GM23338 (cell line): ENCODE measurements at places on chromosomes 3 and 15. TPM values are rescaled to one million over a fixed set of nuclear protein-coding genes. Genes with fewer than 3 reads are reported as not detected.

- no peak overlapping the region for H3K27ac ChIP-seq
- H3K4me3 ChIP-seq: no peak overlapping the region
- no peaks in the 10 kb centered on the region for H3K36me3 ChIP-seq
- no peaks in the 10 kb centered on the region for H3K4me1 ChIP-seq
- no peak for DNase-seq
Measured at GRCh38 chr3:36393563-36393962, 13.3 kb downstream of the STAC start.

GRCh38 chr15:90376789-90377188 lies 11.3 kb upstream of the IQGAP1 start:
- no peak overlapping the region for H3K27ac ChIP-seq
- no peak overlapping the region for H3K4me3 ChIP-seq
- H3K36me3 ChIP-seq: no peaks in the 10 kb centered on the region; the same call in 1 of the 2 replicates
- H3K27me3 ChIP-seq: no peaks in the 10 kb centered on the region
- no peaks in the 10 kb centered on the region for H3K4me1 ChIP-seq
- no peak for DNase-seq

CACNA2D3 gene
- total RNA-seq: 2.3 and 3.7 TPM in 2 replicates

DNA sequence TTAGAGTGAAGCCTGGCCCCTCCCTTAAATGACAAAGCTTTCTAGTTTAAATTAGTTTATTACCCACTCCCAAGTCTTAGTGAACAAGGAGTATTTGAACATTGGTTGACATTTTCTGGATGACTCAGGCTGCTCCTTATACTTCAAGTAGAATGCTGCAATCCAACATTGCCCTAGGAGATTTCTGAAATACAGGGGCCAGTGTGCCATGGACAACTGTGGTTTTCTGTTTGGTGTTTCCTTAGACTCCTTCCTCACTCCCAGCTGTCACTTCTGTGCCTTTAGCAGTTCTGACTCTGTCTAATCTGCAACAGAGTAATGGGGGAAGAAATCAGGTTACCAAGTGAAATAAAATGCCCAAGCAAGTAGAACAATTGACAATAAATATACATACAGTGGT lies 116.1 kb upstream of the P2RY1 start:
- no peak overlapping the region for H3K4me3 ChIP-seq
- no peaks in the 10 kb centered on the region for H3K36me3 ChIP-seq
- DNase-seq: no peak
- no peaks in the 10 kb centered on the region for H3K27me3 ChIP-seq
- H3K4me1 ChIP-seq: peaks cover 22% of the 10 kb centered on the region
- H3K27ac ChIP-seq: no peak overlapping the region

DNA sequence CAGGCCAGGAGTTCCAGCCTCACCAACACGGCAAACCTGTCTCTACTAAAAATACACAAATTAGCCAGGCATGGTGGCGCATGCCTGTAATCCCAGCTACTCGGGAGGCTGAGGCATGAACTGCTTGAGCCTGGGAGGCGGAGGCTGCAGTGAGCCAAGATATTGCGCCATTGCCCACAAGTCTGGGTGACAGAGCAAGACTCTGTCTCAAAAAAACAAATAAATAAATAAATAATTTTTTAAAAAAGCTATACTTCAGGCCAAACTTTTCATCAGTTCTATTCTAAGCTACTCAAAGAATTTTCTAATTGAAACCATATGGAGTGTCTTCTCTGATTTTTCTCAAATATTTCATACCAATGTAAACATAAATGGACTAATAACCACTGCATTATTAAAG lies 43.5 kb downstream of the PHC3 start:
- DNase-seq: no peak
- H3K36me3 ChIP-seq: no peaks in the 10 kb centered on the region
- H3K4me1 ChIP-seq: no peaks in the 10 kb centered on the region
- H3K27ac ChIP-seq: no peak overlapping the region
- H3K4me3 ChIP-seq: no peak overlapping the region

GRCh38 chr3:42843713-42844411 lies 31.8 kb downstream of the CYP8B1 start:
- no peak overlapping the region for H3K27ac ChIP-seq
- H3K4me1 ChIP-seq: no peaks in the 10 kb centered on the region; the same call in 1 of the 2 replicates
- DNase-seq: no peak
- H3K27me3 ChIP-seq: no peaks in the 10 kb centered on the region
- H3K4me3 ChIP-seq: no peak overlapping the region

LMAN1L gene
- total RNA-seq: not detected in 2 replicates

NRROS gene
- 5.9 and 8.5 TPM in 2 replicates for total RNA-seq

HTR3E gene
- total RNA-seq: not detected in 2 replicates

- DNase-seq: no peak
- no peak overlapping the region for H3K27ac ChIP-seq
- no peak overlapping the region for H3K4me3 ChIP-seq
- no peaks in the 10 kb centered on the region for H3K27me3 ChIP-seq
- H3K36me3 ChIP-seq: no peaks in the 10 kb centered on the region
- no peaks in the 10 kb centered on the region for H3K4me1 ChIP-seq
Measured at GRCh38 chr15:23420806-23421575, 26.1 kb downstream of the GOLGA6L2 start.

- no peaks in the 10 kb centered on the region for H3K4me1 ChIP-seq
- H3K36me3 ChIP-seq: no peaks in the 10 kb centered on the region
- H3K27ac ChIP-seq: no peak overlapping the region
- DNase-seq: no peak
- no peak overlapping the region for H3K4me3 ChIP-seq
- no peaks in the 10 kb centered on the region for H3K27me3 ChIP-seq
Measured at GRCh38 chr3:37594873-37595783, 266.6 kb upstream of the CTDSPL start.

DNA sequence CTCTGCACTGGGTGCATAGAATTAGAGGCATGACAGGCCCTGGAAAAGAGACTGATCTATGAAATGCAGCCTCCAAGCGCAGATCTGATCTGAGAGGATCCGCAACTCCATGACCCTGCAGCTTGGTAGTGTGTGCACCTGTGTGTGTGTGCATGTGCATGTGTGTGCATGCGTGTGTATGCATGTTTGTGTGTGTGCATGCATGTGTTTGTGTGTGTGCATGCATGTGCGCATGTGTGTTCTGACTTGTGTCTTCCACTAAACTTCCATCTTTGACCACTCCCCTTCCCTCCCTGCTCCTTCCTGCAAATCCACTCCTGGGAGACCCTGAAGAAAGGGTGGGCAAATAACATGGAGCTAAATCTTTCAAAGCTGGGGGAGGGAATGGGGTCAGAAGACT lies 256.9 kb downstream of the PLCL2 start:
- DNase-seq: no peak
- no peaks in the 10 kb centered on the region for H3K27me3 ChIP-seq
- H3K4me3 ChIP-seq: no peak overlapping the region
- no peak overlapping the region for H3K27ac ChIP-seq
- H3K36me3 ChIP-seq: no peaks in the 10 kb centered on the region

GRCh38 chr3:123739106-123739505 lies 145.0 kb downstream of the MYLK start:
- no peak overlapping the region for H3K4me3 ChIP-seq
- H3K4me1 ChIP-seq: no peaks in the 10 kb centered on the region
- H3K27me3 ChIP-seq: no peaks in the 10 kb centered on the region

DNA sequence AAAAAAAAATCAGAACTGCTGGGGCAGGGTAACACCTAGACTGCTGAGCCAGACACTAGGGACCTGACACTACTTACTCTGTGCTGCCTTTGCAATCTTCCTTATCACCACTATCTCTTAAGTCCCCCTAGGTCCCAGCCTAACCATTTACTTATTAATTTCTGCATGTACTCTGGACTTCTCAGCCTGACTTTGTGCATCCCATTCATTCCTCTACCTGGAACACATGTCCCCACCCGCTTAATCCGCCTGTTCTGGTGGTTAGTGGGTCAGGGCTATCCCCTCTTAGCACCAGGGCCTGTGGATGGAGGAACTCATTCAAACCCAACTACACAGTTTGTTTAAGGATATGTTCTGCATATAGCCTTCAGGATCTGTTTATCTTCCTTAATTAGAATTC lies 5.0 kb upstream of the CACNA1D start:
- H3K27ac ChIP-seq: no peak overlapping the region
- H3K4me1 ChIP-seq: peaks cover 10% of the 10 kb centered on the region; the same call in 1 of the 2 replicates
- no peaks in the 10 kb centered on the region for H3K36me3 ChIP-seq
- no peak for DNase-seq
- no peak overlapping the region for H3K4me3 ChIP-seq
- peaks cover 33% of the 10 kb centered on the region for H3K27me3 ChIP-seq

TRPM1 gene
- total RNA-seq: not detected in 2 replicates

CHRNA7 gene
- 5.1 and 8.2 TPM in 2 replicates for total RNA-seq

BLM gene
- total RNA-seq: 43.1 and 46.0 TPM in 2 replicates

- DNase-seq: peak; percentile 90
- H3K27ac ChIP-seq: peak overlapping the region; percentile 84
- no peak overlapping the region for H3K4me3 ChIP-seq
- H3K36me3 ChIP-seq: no peaks in the 10 kb centered on the region
- H3K27me3 ChIP-seq: no peaks in the 10 kb centered on the region
Measured at GRCh38 chr15:98823012-98823458, 174.7 kb downstream of the IGF1R start.

DNA sequence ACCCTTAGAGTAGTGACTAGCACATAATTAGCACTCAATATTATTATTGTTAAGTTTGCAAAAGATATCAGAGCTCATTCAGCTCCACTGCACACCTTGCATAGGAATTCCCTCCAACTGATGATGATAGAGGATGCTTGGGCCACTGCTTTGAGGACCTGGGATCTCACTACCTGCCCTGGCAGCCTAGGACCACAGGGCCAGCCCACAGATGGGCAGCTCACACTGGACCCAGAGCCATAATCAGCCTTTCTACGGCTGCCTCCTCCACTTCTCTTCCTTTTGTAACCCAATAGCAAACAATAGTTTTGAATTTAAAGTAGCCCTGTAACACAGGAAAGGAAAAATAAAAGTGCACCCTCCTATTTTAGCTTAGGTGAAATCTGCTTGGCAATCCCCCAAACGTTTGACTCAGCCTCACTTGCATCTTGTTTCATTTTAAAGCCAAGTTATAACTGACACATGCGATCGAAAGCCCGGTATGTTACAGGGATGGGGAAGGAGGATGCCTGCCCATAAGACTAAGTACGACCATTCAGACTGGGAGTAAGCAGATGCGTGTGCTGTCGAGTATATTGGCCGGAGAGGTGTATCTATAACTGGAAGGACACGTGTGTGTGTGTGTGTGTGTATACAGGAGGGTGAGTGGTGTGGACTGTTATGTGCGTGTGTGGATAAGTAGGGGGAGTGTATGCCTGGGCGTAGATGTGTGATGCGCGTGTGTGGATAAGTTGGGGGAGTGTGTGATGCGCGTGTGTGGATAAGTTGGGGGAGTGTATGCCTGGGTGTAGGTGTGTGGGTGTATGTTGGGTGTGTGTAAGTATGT lies 65.9 kb downstream of the CPN2 start:
- H3K36me3 ChIP-seq: no peaks in the 10 kb centered on the region
- no peak overlapping the region for H3K4me3 ChIP-seq
- H3K4me1 ChIP-seq: peaks cover 21% of the 10 kb centered on the region
- H3K27me3 ChIP-seq: no peaks in the 10 kb centered on the region
- no peak overlapping the region for H3K27ac ChIP-seq

SLC6A20 gene
- 0.14 TPM in 1 of 2 replicates, not detected in the other for total RNA-seq

- peaks cover 9% of the 10 kb centered on the region; the same call in 1 of the 2 replicates for H3K36me3 ChIP-seq
- no peak overlapping the region for H3K4me3 ChIP-seq
- H3K27ac ChIP-seq: 0 out of 2 replicates have a peak overlapping the region, but pooled peaks have one; percentile 59
- H3K4me1 ChIP-seq: no peaks in the 10 kb centered on the region
- DNase-seq: no peak
Measured at GRCh38 chr15:74651242-74651741, 35.7 kb downstream of the CLK3 start.

DNA sequence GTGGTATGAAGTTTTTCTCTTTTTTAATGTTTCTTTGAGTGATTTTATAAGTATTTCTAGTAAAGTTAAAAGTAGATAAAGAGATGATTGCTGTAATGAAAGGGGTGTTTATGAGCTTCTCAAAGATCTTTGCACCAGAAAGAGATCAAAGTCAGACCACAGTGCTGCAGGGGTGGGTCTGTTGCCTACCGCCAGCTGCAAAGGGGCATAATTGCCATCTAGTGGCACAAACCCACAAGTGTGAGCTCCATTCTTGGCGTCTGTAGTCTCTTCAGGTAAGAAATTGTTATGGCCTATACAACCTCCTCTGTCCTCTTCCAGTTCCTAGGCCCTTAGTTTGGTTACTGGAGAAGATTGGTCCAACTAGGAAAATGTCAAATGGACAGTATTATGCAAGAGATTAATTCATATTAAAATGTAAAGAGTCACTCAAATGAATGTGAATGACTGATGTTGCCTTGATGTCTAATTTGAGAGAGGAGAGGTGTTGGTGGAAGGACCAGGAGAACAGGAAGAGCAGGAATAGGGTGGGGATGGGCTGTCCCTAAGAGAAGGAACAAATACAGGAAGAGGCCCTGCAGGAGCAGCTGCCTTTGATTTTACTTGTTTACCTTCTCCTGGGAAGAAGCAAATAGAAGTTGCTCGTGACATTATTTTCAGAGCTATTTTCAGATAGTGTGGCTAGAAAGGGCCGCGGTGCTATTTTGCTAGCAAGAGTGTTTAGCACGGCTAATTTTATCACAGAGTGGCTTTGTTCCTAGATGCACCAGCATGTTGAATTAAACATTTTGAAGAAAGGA lies 53.0 kb upstream of the GSK3B start:
- no peak overlapping the region for H3K27ac ChIP-seq
- no peaks in the 10 kb centered on the region for H3K27me3 ChIP-seq

- no peak overlapping the region for H3K27ac ChIP-seq
- no peak overlapping the region for H3K4me3 ChIP-seq
- no peak for DNase-seq
- H3K36me3 ChIP-seq: no peaks in the 10 kb centered on the region
- no peaks in the 10 kb centered on the region for H3K4me1 ChIP-seq
- no peaks in the 10 kb centered on the region for H3K27me3 ChIP-seq
Measured at GRCh38 chr15:72098040-72098439, 19.9 kb downstream of the MYO9A start.

GRCh38 chr15:34038023-34038870 lies 757 bp downstream of the AVEN start:
- DNase-seq: peak; percentile 82
- no peak overlapping the region for H3K27ac ChIP-seq
- peaks cover 9% of the 10 kb centered on the region for H3K4me1 ChIP-seq
- peak overlapping the region; percentile 90 for H3K4me3 ChIP-seq
- H3K36me3 ChIP-seq: no peaks in the 10 kb centered on the region

DNA sequence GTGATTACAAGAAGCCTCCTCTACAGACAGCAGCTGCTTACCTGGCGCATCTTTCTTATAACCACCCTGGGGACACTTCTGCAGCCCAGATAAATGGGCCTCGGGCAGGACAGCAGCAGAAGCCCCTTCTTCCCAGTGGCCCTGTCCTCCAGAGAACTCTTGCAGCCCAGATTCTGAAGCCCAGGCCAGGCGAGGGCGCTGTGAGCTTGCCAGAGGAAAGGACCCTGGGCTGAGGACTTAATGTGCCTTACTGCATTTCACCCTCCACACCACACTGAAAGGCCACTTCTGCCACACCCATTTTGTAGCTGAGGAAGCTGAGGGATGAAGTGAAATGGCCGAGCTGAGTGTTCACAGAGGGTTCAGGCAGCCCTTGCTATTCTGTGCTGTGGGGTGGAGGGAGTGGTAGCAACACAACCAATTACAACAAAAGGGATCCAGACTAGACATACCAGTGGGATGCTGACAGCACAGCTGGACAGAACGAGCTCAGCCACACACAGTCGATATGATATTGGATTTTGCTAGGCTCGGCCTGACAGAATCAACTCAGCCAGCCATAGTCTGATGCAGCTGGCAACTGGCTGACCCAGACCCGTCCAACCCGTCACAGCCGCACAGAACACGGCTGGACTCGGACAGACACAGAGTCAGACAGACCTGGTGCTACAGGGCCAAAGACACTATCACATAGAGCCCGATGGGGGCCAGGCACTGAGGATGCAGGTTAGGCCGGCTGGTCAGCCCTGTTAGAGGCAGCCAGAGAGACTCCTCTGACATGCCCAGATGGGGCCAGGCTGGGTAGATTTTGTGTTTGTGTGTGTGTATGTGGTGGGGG lies 7.3 kb downstream of the ACOX2 start:
- H3K36me3 ChIP-seq: no peaks in the 10 kb centered on the region
- no peaks in the 10 kb centered on the region for H3K27me3 ChIP-seq
